NCI-H1048 (cell line): ENCODE measurements at places on chromosomes 1 and 21.
A peak's percentile ranks its signal among the peaks of the same experiment; 100 is the strongest.

GRCh38 chr1:27598902-27599528, 4.9 kb downstream of the AHDC1 start:
- no peak for DNase-seq

DNA sequence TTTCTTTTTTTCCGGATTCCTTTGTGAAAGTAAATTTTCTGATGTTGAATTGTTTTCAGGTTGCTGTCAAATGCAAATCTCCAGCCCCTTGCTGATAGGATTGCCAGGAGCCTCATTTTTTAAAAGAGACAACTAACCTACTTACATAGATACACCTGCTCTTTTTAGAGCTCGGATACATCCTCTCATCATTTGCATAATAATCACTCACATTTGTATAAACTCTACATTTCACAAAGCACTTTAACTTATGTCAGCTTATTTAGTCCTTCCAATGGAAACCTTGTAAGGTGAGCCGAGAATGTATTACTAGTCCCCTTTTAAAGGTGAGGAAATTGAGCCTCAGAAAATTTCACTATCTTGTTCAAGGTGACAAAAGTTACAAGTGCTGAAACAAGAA, 84.8 kb downstream of the KCTD3 start:
- peak; percentile 66 for DNase-seq

DNA sequence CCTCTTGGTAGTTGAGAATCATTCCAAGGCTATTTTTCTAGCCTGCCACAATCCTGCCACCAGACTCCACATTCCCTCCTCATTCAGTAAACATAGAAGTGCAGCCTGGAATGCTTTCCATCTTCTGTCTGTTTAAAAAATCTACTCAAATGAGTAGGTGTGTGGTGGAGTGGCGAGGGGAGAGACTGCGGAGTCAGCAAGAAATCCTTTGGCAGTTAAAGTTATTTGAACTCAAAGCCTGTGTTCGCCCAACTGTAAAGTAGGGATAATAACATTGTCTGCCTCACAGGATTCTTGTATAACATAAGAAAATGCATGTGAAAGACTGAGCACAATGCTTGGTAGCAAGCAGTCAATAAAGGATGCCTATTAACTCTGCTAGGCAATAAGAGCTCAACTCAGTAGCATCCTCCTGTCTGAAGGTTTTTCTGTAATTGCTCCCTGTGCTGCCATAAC, 22.2 kb upstream of the DPT start:
- DNase-seq = no peak

- no peak for DNase-seq
Measured at GRCh38 chr1:167747988-167748387, 26.2 kb downstream of the MPZL1 start.

DNA sequence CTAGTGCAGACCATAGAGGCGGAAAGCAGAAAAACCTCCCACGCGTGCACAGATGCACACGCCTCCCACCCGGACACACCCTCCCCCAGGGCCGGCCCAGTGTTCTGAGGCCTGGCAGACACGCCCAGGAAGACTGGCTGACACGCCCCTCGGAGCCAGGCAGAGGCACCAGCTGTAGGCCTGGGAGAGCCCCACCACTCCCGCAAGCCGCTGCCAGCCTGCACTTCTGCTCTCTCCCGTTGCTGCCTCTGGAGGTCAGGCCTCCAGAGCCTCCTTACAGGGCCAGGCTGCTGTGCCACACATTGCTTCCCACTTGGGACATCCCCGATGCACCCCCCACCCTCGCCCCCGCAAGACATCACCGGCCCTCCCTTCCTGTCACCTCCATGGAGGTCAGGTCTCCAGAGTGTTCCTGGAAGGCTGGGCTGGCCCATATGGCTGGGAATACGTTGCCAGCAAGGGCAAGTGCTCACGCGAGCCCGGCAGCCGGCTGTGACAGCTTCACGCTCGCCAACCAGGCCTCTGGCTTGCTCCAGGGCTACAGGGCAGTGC, 40.4 kb downstream of the CASZ1 start:
- no peak for DNase-seq

DNA sequence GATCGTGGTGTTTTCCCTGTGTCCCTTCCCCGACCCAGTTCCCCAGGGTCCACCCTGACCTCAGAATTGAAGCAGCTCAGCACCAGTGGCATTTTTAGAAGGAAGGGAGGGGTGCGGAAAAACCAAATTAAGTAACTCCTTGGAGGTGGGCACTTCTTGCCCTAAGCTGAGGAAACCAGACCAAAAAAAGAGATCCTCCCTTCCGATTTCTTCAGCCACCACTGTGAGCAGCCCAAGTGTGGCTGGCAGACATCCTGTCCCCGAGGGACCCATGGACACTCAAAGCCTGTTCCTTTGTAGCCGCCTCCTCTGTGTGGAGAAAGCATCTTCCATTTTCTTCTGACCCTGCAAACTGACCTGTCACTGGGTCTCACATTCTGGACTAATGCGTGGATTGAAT, 31.3 kb downstream of the KIRREL1 start:
- DNase-seq = no peak

GRCh38 chr1:182877842-182878241, 38.7 kb downstream of the DHX9 start:
- no peak for DNase-seq

DNA sequence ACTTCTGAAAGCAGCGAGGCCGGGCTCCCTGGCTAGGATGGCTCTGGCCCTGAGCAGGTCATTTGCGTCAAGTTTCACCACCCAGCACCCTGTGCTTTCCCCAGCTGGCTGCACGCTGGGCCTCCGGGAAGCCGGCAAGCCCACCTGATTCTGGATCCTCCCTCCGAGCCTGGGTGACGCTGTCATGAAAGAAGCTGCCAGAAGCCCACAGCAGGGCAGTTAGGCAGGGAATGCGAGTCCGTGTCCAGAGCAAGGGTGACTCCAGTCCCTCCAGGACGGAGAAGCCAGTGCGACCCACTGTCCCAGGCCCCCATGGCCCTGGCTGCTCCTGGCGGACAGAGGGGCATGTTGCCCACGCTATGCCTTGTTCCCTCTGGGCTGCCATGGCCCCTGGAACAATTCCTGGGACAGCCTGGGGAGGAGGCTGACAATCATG, 44.4 kb upstream of the PCBP3 start:
- no peak for DNase-seq

DNA sequence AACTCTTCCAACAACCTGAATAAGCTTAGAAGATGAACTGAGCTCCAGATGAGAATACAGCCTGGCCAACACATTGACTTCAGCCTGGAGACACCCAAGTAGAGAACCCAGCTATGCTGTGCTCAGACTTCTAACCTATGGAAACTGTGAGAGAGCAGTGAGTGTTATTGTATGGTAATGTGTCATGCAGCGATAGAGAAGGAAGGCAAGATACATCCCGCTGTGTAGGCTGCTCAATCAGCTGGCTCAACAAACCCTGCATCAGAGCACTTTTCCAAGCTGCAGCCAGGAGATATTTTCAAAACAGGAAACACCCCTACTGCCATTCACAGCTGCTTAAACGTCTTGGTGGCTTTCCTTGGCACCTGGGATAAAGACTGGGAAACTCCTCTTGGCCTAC, 321.3 kb downstream of the SIPA1L2 start:
- DNase-seq = no peak

DNA sequence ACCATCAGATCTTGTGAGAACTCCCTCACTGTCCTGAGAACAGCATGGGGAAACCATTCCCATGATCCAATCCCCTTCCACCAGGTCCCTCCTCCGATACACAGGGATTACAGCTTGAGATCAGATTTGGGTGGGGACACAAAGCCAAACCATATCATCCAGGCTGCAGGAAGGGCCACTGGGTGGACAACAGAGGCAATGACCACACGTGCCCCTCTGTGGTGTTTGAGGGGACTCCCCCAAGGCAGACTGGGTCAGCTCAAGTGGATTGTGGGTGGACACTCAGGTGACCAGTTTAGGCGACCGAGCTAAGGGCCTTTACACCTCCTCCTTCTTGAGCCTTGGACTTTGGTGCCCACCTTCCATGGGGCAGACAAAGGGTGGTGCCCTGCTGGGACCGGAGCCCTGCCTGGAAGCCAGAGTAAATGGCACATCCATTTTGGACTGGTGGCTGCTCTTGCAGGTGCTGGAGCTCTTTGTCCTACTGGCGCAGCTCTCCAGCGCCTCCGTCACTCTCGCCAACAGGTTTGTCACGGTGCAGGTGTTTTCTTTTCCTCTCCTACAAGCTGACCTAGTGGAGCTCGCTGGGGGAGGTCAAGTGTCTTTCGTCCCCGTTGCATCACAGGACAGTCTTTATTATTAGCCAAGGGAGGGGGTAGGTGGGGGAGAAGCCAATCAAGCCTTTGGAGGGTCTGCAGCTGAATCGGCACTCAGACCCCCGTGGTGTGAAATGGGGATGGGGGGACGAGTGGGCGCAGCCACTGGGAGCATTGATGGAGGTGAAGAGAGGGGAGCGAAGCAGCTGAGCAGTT, 37.6 kb downstream of the CRYAA start:
- no peak for DNase-seq

- no peak for DNase-seq
Measured at GRCh38 chr1:183883623-183884022, 78.7 kb downstream of the RGL1 start.

DNA sequence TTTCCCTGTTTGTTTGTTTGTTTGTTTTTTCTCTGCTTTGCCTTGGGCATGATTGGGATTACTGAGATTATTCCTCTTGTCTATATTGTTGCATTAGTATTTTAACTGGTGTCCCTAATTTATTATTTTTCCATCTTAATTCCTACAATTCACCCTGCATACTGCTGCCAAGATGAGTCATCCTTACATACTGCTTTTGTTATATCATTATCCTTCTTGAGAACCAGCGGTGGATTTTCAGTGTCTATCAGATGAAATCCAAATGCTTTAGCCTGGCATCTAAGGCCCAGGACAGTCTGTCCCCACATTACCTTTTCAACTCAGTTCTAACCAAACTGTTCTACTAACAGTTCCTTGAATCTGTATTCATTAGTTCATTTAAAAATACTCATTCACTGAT, 101.7 kb downstream of the OLFML2B start:
- no peak for DNase-seq

DNA sequence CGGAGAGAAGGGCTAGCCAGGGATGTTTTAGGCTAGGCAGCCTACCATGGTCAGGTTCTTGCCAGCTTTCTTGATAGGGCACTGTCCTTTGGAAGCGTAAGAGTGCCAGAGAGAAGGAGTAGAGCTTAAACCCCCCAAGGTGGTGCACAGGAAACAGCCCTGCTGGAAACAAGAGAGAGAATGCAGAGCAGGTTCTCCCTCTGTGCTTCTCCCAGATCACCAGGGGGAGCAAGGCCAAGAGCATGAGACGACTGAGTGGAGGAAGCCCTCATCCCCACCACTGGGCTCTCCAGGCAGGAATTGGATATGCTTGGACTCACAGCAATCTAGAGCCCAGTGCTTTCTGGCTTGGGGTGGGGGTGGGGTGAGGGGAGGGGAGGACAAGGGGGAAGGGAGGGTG, 49.8 kb downstream of the ATP2B4 start:
- no peak for DNase-seq

DNA sequence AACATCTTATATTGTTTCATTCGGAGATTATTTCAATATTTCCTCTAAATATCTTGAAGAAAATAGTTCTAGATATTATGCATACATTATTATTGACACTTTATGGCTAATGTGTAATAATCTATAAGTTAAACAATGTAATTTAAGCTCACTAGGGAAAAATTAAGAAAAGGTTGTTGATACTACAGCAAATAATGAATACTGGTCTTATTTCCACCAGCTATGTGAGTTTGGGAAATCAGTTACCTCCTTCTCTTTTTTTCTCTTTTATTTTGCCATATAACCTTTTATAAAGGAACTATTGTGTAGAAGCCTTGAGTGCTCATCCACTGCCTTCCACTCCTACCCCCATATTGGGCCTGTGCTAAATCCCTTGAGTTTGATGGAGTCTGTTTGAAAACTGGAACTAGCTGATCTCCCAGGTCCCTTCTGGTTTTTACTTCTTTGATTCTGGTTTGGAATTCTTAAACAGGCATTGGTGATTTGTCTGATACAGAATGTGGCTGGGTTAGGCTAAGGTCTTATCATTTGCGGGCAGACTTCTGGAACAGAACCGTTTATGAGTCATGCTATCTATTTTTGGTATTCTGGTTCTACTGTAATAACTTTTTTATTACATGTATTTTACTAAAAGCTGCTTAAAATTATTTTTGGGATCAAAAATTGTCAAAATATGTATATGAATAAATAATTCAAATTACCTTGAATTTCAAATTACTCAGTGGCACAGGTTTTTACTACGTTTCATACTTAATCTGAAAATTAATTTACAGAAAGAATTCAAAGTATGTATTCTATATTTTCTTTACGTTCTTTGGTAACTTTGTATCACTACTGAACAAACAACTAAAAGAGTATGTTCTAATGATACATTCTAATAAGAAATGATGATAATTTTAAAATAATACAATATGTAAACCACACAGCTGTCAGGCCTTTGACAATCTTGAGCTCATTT, 5.0 kb upstream of the CDC14A start:
- no peak for DNase-seq

GRCh38 chr1:21564521-21565095, 55.4 kb downstream of the ALPL start:
- no peak for DNase-seq

DNA sequence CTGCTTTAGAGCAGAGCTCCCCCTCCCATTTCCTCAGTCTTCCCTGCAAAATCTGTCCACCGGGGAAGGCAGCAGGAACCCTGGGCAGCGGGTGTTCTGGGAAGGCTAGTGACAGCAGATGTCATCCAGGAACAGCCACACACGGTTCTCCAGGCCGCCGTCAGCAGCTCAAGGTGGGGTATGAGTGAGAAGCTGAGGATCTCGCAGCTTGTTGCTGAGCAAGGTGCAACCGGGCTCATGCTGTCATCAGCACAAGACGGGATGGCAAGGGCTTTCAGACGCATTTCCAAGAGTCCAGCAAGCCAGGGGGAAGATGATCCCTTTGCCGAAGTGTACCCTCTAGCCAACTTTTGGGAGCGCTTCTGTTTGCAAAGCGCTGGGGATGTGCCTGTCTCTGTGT, 23.0 kb upstream of the SPSB1 start:
- no peak for DNase-seq

DNA sequence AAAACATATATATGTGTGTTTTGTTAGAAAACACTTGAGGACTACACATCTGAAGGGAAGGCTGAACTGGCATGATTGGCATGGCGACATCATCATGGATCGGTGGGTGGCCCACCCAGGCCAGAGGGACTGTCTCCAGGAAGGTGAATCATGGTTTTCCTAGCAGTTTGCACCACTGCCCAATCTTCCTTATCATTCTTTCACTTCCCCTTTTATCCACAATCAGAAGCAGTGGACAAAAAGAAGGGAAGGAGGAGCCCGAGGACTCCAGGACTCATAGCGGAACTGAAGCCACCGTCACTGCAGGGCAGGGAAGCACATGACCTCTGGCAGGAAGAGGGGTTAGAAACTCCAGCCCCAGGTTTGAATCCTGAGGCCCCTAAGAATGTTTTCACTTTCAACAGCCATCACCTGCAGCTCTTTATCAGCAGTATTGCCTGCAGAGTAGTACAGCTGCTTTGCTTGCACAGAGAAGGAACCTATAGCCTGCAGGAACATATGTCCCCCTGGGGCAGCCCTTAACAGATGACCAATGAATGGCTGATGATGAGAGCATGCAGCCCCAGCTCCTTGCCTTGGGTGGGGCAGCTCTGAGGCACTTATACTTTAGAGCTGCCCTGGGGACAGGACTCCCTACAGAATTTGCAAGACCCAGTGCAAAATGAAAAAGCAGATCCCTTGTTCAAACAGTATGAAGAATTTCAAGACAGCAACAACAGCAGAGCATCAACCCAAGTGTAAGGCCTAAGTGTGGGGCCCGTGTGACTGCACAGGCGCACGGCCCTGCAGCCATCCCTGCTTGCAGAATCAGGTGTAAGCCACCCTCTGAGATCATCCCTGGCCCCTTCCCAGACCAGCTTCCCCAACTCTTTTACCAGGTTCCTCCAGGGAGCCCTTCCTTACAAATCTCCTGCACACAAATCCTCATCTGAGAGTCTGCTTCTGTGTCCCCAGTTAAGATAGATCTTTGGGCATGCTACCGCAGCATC, 241.8 kb upstream of the IRF2BP2 start:
- no peak for DNase-seq
